ENCODE measurements at places on chromosomes 5 and 9.

GRCh38 chr9:123846966-123847365, 83.0 kb downstream of the DENND1A start:
- no peak for DNase-seq

GRCh38 chr5:961711-962240, 46.8 kb upstream of the NKD2 start:
- DNase-seq: no peak

GRCh38 chr5:1963358-1963757, 80.6 kb upstream of the IRX4 start:
- DNase-seq: no peak

DNA sequence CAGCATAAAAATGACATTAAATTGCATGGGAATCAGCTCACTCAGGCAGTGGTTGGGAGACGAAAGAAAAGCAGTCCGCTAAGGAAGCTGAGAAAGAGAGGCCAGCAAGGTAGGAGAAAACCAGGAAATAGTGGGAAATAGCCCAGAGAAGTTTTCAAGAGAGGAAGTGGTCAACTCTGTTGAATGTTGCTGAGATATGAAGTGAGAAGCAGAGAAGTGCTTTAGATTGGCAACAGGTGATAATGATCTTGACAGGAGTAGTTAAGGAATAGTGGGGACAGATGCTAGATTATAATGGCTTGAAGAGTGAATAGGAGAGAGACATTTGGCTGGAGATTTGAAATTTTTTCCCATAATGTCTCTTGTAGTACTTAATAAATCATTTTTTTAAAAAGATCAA, 30.8 kb downstream of the CNTRL start:
- no peak for DNase-seq

DNA sequence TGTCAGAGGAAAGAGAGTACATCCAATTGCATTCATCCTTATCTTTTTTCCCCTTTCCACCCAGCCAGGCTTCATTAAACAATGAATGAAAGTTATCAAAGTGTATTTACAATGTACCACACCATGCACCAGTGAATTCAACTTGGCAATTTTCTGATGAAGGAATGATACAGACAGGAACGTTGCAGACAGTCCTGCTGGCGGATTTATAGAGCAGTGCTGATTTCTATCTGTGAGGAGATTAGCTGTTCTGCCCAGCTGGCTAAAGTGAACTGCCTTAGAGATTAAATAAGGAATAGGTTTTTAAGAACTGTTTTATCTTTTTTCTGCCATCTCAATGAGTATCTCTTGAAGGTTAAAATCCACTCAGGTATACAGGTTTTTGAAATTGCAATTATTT, 403.9 kb downstream of the CDH18 start:
- no peak for DNase-seq

DNA sequence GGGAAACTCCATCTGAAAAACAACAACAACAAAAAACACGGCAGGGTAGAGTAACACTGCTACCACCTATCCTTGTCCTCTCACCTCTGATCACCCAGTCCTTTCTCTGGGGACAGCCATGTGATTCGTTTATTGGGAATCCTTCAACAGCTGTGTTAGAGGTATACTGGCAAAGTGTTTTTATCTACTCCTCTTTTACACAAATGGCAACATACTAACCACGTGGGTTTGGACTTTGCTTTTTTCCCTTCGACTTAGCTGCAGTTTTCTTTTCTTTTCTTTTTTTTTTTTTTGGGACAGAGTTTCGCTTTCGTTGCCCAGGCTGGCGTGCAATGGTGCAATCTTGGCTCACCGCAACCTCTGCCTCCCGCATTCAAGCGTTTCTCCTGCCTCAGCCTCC, 11.2 kb upstream of the SET start:
- no peak for DNase-seq

DNA sequence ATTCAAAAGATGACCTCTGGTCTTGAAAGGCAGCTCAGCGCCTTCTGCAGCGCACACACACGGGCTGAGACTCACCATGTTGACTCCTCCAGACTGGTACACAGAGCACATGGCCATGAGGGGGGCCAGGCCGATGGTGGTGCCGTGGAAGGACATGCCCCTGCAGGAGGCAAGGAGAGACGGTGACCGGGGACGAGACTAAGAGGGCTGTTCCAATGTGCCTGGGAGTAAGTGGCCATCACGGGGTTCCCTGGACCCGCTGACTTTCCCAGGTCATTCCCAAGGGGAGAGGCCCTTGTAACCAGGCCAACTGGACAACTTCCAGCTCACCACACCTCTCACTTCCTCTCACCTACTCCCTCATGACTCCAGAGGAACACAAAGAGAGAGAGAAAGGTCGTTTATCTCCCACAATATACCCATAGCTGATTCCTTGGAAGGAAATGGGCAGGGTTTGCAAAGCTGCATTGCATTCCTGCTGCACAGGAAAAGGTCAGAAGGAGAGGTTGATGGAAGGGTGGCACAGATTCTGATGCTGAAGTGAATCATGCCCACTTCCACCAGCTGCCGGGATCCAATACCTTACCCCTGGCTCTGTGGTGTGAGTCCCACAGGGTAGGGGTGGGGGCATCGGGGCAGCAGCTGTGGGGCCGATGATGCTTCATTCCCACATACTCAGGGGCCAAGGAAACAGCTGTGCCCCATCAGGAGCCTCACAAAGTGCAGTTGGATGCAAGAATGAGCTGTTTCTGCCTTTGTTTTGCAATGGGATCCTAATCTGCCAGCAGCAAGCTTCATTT, 47.2 kb downstream of the NIPAL4 start:
- DNase-seq: peak; percentile 21

- peak; percentile 69 for DNase-seq
These were observed 86.7 kb upstream of the ALDH1A1 start for GRCh38 chr9:73039271-73040263.

- peak; percentile 26 for DNase-seq
These were observed 131.2 kb upstream of the ANKH start for GRCh38 chr5:15002791-15003190.

- DNase-seq: no peak
These were observed 436.0 kb downstream of the ZNF608 start for GRCh38 chr5:124310453-124310852.

DNA sequence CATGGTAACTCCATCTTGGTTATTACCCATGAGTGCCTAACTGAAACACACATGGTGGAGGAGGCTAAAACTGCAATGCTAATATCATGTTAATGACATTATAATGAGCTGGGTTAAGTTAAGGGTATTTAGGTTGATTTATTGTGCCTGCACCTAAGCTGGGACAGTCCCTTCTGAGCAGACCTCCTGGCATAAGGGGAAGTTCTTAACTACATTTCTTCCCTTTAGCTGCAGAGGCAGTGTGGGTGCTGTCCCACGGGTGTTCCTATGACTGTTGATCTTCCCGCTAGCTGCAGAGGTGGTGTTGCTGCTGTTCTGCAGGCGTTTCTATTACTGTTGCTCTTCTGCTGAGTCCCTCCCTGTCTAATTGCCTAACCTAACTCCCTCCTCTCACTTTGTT, 183.9 kb downstream of the LURAP1L start:
- DNase-seq: no peak

Data from EH (cell line).